Endothelial cell (in vitro differentiated cells): ENCODE measurements at places on chromosomes 3 and 15. TPM values are rescaled to one million over a fixed set of nuclear protein-coding genes. Genes with fewer than 3 reads are reported as not detected.
A peak's percentile ranks its signal among the peaks of the same experiment; 100 is the strongest.

KCNMB2 gene
- not detected for total RNA-seq

AGBL1 gene
- 0.03 TPM for total RNA-seq

C3orf70 gene
- 1.4 TPM for total RNA-seq

PAQR9 gene
- not detected for total RNA-seq

ITIH1 gene
- not detected for total RNA-seq

GOLGA6L7 gene
- not detected for total RNA-seq

HRG gene
- not detected for total RNA-seq

MYZAP gene
- total RNA-seq, result 55.3 TPM

GHRL gene
- total RNA-seq, result 0.62 TPM

P2RY13 gene
- not detected for total RNA-seq

DNA sequence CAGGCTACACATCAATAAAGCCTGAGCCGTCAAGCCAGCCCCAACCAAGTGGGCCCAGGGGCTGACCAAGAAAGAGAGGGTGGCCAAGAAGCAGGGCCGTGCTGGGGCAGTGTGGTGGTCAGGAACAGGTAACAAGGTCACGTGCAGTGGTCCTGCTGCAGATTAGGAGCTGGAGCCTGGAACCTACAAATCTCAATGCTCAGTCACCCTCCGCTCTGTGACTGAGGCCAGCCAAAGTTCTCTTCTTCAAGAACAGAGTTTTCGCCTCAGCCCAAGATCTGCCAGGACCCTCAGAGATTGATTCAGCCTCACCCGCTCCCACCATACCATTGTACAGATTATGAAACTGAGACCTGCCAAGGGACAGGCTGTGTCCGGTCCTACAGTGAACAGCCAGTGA is 26.9 kb downstream of the GRAMD2A start:
- H3K27me3 ChIP-seq, result peaks cover 2% of the 10 kb centered on the region
- no peak overlapping the region for H3K27ac ChIP-seq
- no peak for DNase-seq
- peaks cover 17% of the 10 kb centered on the region for H3K4me1 ChIP-seq
- no peak overlapping the region for H3K4me3 ChIP-seq

DNA sequence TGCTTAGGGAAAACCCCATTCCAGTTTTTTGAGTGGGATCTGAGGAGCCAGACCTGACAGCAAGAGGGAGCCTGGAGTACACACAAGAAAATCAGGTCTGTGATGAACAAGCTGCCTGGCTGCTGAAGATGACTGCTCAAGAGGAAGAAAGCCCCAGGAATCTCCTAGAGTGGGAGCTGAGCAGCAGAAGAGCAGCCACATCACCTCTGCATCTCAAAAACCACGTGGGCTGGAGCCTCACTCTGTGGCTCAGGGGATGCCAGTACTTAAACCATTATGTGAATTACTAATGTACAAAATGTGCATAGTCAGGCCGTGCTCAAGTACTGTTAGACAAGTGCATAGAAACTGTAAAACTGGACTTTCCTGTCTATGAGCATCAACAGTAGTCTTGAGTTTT is 52.4 kb downstream of the SLC9A9 start:
- DNase-seq, result no peak
- peaks cover 4% of the 10 kb centered on the region for H3K36me3 ChIP-seq
- H3K27me3 ChIP-seq, result no peaks in the 10 kb centered on the region
- no peaks in the 10 kb centered on the region for H3K4me1 ChIP-seq

DNA sequence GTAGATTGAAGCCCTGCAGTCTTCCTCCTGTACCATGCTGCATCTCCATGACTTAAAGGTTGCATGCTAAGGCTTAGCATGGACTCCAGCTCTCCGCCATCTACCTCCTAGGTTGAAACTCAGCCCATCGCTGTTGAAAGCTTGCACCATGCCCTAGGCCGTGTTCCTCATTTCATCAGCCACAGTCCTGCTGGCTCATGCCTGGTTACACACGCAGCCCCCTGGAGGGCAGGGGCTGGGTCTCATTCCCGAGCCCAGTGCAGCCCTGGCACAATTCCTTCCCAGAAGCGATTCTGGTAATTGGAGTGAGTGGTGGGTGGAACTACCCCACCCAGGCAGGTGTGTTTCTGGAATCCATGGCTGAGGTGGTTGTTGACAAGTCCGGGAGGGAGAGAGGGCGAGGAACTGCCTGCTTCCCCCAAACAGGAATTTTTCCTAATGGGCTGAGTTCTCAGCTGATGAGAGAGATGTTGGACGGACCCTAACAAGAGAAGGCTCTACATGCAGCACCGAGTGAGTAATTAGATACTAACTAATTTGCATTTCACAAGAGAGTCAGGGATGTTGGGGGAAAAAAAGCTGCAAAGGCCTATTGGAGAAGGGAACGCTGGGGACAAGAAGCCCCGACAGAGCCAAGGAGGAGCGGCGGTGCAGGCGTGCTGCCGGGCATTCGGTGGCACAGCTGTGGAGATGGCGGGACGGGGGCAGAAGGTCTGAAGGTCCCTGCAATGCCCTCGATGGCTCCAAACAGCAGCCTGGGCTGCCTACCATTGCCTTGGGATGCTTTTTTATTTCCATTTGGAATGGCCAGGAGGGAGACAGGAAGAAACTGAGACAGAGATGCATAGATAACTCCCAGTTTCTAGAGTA is 92.3 kb upstream of the TLE3 start:
- H3K4me3 ChIP-seq, result peak overlapping the region; percentile 16
- H3K36me3 ChIP-seq, result peaks cover 4% of the 10 kb centered on the region
- no peak overlapping the region for H3K27ac ChIP-seq
- DNase-seq, result no peak

DNA sequence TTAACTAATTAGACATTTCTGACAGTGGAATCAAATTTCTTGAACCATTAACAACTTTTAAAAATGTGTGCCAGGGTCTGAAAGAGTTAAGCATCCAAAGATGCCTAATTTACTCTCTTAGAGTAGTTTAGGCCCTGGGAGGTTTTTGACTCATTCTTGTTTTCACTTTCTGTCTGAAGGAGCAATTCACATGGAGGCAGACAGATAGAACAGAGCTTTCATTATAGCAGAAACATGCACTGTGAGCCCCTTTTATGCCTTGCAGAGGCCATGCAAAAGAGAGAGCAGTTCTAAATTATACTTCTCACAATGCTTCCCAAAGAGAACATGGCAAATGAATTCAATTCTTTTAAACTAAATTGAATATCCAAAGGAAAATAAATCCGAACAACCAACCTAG is 554.8 kb downstream of the MFSD1 start:
- DNase-seq, result no peak
- no peaks in the 10 kb centered on the region for H3K27me3 ChIP-seq
- no peaks in the 10 kb centered on the region for H3K4me1 ChIP-seq

DNA sequence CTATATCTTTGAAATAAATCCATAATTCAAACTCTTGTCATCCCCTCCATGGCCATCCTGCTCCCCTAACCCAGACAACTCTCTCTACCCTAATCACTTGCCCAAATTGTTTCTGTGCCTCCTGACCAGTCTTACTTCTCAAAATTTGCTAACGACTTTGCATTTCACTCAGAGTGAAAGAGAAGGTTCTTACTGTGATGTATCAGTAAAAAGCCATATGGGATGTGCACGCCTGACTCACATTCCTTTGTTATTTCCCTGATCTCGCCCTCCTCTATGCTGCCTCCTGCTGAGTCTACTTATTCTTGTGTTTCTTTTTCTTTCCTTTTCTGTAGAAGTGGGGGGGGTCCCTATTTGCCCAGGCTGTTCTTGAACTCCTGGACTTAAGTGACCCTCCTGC is 487.2 kb upstream of the FRG2C start:
- peaks cover 16% of the 10 kb centered on the region for H3K4me1 ChIP-seq
- H3K4me3 ChIP-seq, result no peak overlapping the region
- no peak overlapping the region for H3K27ac ChIP-seq
- H3K27me3 ChIP-seq, result no peaks in the 10 kb centered on the region
- DNase-seq, result no peak

DNA sequence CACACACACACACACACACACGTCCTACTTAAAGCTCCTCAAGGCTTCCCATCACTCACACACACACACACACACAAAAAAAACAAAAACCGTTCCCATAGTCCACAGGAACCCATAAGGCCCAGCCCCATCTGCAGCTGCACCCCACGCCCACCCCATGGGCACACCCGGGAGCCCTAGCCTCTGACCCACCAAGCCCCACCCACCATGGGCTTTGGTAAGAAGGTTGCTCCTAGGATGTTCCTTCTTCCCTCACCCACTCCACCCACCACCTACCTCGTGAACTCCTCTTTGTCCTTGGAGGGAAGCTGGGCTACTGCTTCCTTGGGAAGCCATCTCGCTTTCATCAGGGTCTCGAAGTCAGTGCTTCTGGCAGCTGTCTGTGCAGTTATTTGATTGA is 115.1 kb downstream of the TPRA1 start:
- DNase-seq, result no peak
- H3K27me3 ChIP-seq, result peaks cover 2% of the 10 kb centered on the region
- no peaks in the 10 kb centered on the region for H3K4me1 ChIP-seq
- H3K36me3 ChIP-seq, result no peaks in the 10 kb centered on the region

GRCh38 chr3:130572769-130573168 is 55.8 kb downstream of the COL6A6 start:
- H3K4me3 ChIP-seq, result no peak overlapping the region
- H3K36me3 ChIP-seq, result no peaks in the 10 kb centered on the region
- no peak overlapping the region for H3K27ac ChIP-seq

- peak overlapping the region; percentile 75 for H3K27ac ChIP-seq
- H3K27me3 ChIP-seq, result peaks cover 19% of the 10 kb centered on the region
- no peak for DNase-seq
- no peak overlapping the region for H3K4me3 ChIP-seq
- H3K36me3 ChIP-seq, result peaks cover 9% of the 10 kb centered on the region
- peaks cover 53% of the 10 kb centered on the region for H3K4me1 ChIP-seq
Measured at GRCh38 chr15:90058308-90058707, 44.0 kb downstream of the IDH2 start.

GRCh38 chr3:159951540-159951939 is 37.1 kb upstream of the IL12A start:
- no peak overlapping the region for H3K4me3 ChIP-seq
- DNase-seq, result no peak
- no peaks in the 10 kb centered on the region for H3K36me3 ChIP-seq
- H3K27ac ChIP-seq, result no peak overlapping the region
- H3K4me1 ChIP-seq, result no peaks in the 10 kb centered on the region
- no peaks in the 10 kb centered on the region for H3K27me3 ChIP-seq

DNA sequence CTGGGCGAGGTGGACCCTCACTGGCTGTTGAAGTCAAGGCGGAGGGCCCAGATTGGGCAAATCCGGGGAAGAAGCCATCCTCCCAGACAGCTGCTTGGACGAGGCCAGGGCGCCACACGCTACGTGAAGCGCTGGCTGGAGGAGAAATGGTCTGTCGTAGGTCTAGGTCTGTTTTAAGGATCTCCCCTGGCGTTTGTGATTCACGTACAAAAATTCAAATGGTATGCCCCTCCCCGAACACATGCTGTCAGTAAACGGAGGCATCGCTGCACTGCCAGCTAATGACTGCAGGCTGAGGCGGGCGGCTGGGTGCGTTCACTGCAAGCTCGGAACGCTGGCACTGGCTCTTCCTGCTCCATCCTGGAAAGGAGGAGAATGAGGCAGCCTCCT is 69.9 kb downstream of the EPHB3 start:
- peaks cover 16% of the 10 kb centered on the region for H3K27me3 ChIP-seq
- peaks cover 6% of the 10 kb centered on the region for H3K4me1 ChIP-seq
- no peak overlapping the region for H3K4me3 ChIP-seq
- peaks cover 4% of the 10 kb centered on the region for H3K36me3 ChIP-seq
- DNase-seq, result no peak
- no peak overlapping the region for H3K27ac ChIP-seq

GRCh38 chr3:175476489-175476888 is 617.4 kb downstream of the NAALADL2 start:
- DNase-seq, result no peak
- no peaks in the 10 kb centered on the region for H3K4me1 ChIP-seq
- H3K36me3 ChIP-seq, result no peaks in the 10 kb centered on the region
- H3K27ac ChIP-seq, result no peak overlapping the region
- H3K27me3 ChIP-seq, result no peaks in the 10 kb centered on the region

- H3K4me3 ChIP-seq, result no peak overlapping the region
- DNase-seq, result peak; percentile 72
Measured at GRCh38 chr3:43155464-43156121, 49.7 kb upstream of the POMGNT2 start.

GRCh38 chr15:87238451-87239068 is 1018.0 kb downstream of the NTRK3 start:
- H3K36me3 ChIP-seq, result no peaks in the 10 kb centered on the region
- H3K27me3 ChIP-seq, result no peaks in the 10 kb centered on the region
- no peak for DNase-seq
- no peak overlapping the region for H3K4me3 ChIP-seq

- H3K4me1 ChIP-seq, result no peaks in the 10 kb centered on the region
- no peaks in the 10 kb centered on the region for H3K27me3 ChIP-seq
- H3K4me3 ChIP-seq, result no peak overlapping the region
Measured at GRCh38 chr3:7382293-7383010, 521.5 kb downstream of the GRM7 start.

GRCh38 chr15:101171954-101172353 is 79.9 kb downstream of the CHSY1 start:
- no peak overlapping the region for H3K27ac ChIP-seq
- peaks cover 6% of the 10 kb centered on the region for H3K27me3 ChIP-seq
- DNase-seq, result no peak
- no peak overlapping the region for H3K4me3 ChIP-seq
- H3K4me1 ChIP-seq, result peaks cover 53% of the 10 kb centered on the region
- H3K36me3 ChIP-seq, result peaks cover 32% of the 10 kb centered on the region

DNA sequence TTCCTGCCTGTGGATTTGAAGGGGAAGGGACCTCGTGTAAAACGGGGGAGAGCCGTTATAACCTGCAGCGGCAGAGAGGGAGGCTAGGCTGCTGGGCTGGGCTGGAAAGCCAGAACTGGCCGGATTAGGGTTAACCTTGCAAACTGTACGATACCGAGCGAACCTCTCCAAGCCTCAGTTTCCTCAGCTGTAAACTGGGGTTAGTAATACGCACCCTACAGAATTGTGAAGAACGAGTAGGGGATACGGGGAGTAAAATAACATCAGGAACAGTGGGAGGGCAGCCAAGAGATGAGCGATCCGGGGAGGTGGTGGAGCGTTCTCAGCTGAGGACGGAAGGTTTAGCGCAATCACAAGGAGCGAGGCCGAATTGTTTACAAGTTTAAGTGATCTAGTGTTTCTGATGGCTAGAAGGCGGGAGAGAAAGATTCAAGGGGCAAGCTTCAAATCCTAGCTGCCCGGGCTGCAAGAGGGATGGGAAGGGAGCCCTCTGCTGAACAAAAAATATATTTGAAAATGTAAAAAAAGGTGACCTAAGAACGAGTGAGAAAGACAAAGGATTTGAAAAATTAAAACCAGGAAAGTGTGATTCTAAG is 768 bp upstream of the SEMA5B start:
- peaks cover 24% of the 10 kb centered on the region for H3K4me1 ChIP-seq
- H3K4me3 ChIP-seq, result peak overlapping the region; percentile 77
- H3K27me3 ChIP-seq, result peaks cover 4% of the 10 kb centered on the region

DNA sequence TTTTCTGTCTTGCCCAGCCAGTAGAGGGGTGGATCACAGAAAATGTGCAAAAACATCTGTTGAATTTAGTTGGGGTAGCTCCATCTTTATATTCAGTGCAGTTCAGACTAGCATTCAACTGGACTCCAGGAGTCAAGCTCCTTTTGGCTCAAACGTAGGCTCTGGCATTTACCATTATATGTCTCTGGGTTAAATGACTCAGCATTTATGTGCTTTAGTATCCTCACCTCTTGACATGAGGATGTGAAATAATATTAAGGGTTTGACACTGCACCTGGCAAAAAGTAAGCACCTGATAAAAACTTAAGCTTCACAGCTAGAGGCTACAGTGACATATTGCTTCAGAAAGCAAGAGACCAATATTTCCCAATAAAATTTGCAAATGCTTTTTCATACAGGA is 14.8 kb downstream of the PRC1 start:
- no peak overlapping the region for H3K4me3 ChIP-seq
- no peak for DNase-seq
- H3K4me1 ChIP-seq, result peaks cover 6% of the 10 kb centered on the region
- H3K27ac ChIP-seq, result no peak overlapping the region

GRCh38 chr15:51706291-51706690 is 25.0 kb downstream of the SCG3 start:
- H3K4me3 ChIP-seq, result no peak overlapping the region
- no peak overlapping the region for H3K27ac ChIP-seq
- H3K36me3 ChIP-seq, result no peaks in the 10 kb centered on the region
- H3K4me1 ChIP-seq, result no peaks in the 10 kb centered on the region
- peaks cover 2% of the 10 kb centered on the region for H3K27me3 ChIP-seq
